Muscle of leg (tissue), 16 donors: ENCODE measurements at places on chromosomes 4 and X. TPM values are rescaled to one million over a fixed set of nuclear protein-coding genes. Genes with fewer than 3 reads are reported as not detected.
A peak's percentile ranks its signal among the peaks of the same experiment; 100 is the strongest.

ENPEP gene
- total RNA-seq = 15.3 TPM

ARHGEF6 gene
- total RNA-seq = 32.4 TPM

DNA sequence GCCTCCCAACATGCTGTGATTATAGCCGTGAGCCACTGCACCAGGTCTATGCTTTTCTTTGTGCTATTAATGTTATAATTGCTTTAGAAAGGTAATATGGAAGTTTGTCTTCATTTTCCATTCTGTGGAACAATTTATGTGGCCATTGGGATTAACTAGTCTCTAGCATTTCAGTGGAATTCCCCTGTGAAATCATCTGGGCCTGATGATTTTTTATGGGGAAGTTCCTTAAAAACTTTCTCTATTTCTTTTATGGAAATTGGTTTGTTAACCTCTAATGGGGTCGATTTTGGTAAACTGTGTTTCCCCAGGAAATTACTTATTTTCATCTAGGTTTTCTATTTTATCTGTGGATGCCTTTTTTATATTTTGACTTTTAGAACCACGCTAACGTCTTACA lies 11.3 kb downstream of the TIMP1 start:
- no peak for DNase-seq

DNA sequence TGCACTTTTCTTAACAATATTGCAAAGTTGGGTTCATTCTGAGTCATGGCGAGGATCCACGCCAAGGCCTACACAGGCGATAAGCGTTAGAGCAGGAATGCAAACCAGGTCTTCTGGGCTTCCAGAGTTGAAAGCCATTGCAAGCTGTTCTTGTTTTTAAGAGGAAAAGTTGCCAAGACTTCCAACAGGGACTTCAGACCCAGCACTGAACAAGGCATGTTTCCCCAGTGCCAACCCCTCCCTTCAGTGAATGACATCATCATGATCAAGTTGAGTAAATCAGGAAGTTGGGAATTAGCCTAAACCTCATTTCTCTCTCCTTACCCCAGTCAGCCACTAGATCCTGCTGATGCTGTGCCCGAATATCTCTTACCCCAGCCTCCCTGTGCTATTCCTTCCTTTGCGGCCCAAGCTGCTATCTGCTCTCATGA lies 355.1 kb downstream of the HS3ST1 start:
- peak; percentile 44 for DNase-seq

CDKL5 gene
- total RNA-seq = 6.1 TPM

BST1 gene
- 5.2 TPM for total RNA-seq

SLITRK2 gene
- 0.31 TPM for total RNA-seq

DNA sequence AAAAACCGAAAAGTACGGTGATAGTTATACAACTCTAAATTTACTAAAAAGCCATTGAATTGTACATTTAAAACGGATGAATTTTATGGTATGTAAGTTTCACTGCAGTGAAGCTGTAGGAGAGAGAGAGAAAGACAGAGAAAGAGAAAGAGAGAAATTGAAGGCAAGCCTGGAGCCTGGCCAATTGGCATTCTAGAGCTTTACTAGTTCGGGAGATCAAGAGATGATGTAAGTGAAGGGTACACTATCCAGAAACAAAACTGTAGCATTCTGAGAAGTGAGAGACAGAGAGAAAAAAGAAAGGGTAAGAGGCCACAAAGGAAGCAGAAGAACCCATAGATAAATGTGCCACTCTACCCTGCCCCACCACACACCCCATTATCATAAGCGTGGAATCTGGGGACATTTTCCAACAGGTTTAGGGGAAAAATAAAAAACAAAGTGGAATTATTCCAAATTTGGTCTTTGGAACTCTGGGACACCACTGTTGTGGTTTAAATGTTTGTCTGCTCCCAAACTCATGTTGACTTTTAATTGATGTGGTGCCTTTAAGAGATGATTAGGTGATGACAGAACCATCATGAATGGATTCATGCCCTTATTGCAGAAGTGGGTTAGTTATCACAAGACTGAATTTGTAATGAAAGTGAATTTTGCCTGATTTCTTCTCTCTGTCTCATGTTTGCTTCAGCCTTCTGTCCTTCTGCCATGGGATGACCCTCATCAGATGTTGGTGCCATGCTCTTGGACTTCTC lies 123.0 kb upstream of the PLS3 start:
- DNase-seq = peak; percentile 26

- peak; percentile 56 for DNase-seq
Observed at GRCh38 chr4:173243917-173244658, 75.5 kb downstream of the GALNT7 start.

CYTL1 gene
- total RNA-seq = 11.0 TPM

TACR3 gene
- total RNA-seq = 5.5 TPM

- peak; percentile 47 for DNase-seq
Observed at GRCh38 chrX:20742106-20742505, 475.4 kb upstream of the RPS6KA3 start.

DNA sequence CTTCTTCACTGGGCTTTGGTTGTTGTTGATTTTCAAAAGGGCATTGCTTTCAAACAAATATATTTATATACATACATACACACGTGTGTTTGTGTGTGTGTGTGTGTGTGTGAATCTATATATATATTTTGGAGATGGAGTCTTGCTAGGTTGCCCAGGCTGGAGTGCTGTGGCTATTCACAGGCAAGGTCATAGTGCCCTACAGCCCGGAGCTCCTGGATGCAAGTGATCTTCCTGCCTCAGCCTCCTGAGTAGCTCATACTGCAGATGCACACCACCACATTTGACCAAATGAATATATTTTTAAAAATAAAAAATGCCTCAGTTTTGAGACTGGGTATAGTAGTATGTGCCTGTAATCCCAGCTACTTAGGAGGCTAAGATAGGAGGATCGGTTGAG lies 34.4 kb downstream of the FRAS1 start:
- DNase-seq = no peak

DNA sequence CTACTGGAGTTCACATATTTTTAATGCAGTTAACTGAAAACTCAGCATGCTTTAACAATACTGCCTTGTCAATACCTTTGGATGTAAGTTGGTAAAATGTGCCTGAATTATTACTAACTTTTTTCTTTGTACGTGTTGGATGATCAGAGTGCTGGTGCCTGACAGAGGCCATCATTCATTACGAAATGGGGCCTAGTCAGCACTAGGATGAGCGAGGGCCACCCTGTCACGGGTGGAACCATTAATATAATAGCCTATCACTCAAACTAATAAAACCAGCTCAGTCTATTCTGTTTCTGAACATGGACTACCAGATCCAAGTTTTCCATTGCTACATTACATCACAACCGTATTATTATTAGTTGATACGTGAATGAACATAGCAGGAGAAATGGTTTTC lies 501.7 kb upstream of the TENM3 start:
- no peak for DNase-seq

DNA sequence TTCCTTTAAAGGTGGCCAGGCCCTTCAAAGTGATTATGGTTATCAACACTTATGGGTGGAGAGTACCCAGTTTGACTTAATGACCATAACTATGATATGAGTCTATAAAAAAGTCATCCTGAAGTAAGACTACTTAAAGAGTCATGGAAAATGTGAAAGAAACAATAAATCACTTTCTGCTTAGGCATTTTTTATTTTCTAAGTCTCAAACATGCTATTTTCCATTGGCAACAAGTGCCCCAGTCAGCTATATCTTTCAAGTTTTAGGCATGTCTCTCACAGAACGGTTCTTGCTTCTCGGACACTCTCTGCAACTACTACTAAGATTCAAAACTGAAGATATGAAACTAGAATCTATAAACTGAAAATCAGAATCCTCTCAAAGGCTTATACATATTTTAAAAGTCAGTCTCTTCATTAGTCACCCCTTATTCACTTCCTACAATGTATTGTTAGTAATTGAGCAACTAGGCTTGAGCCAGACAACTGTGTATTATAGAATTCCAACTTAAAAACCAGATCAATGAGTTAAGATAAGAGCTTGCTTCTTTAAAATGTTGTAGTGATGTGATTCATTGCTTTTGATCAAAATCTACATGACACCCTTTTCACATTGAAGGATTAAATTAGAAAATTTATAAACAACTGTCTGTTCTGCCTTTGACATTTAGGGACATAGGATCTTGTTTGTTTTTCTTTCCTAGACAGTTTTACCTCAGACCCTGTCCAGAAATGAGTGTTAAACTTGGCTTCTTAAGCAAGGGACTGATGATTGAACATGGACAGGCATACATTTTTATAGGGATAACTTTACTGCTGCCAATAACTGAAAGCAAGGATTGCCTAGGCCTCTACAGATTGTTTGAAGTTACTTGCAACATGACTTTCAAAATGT lies 2.9 kb downstream of the ANTXR2 start:
- DNase-seq = peak; percentile 36

GRCh38 chr4:138734746-138735145 lies 280.8 kb upstream of the NOCT start:
- peak; percentile 72 for DNase-seq

- peak; percentile 94 for DNase-seq
Observed at GRCh38 chr4:124936427-124936826, 223.9 kb upstream of the ANKRD50 start.

DNA sequence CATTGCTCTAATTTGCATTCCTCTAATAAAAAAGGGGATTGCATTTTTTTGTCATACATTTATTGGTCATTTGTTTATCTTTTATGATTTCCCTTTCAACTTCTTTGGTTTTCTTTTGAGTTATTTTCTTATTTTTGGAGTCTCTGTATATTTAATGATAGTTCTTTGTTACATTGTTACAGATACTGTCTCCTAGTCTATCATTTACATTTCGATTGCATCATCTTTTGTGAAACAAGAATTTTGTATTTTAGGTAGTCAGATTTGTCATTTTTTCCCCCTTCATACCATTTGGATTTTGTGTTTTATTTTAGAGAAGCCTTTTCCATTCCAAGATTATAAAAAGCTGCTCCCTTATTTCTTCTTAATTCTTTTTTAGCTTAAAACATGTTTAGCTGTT lies 37.1 kb downstream of the SNX25 start:
- DNase-seq = peak; percentile 12

FATE1 gene
- 1.2 TPM for total RNA-seq

- DNase-seq = no peak
Observed at GRCh38 chr4:130178106-130178505, 1082.2 kb downstream of the C4orf33 start.

DNA sequence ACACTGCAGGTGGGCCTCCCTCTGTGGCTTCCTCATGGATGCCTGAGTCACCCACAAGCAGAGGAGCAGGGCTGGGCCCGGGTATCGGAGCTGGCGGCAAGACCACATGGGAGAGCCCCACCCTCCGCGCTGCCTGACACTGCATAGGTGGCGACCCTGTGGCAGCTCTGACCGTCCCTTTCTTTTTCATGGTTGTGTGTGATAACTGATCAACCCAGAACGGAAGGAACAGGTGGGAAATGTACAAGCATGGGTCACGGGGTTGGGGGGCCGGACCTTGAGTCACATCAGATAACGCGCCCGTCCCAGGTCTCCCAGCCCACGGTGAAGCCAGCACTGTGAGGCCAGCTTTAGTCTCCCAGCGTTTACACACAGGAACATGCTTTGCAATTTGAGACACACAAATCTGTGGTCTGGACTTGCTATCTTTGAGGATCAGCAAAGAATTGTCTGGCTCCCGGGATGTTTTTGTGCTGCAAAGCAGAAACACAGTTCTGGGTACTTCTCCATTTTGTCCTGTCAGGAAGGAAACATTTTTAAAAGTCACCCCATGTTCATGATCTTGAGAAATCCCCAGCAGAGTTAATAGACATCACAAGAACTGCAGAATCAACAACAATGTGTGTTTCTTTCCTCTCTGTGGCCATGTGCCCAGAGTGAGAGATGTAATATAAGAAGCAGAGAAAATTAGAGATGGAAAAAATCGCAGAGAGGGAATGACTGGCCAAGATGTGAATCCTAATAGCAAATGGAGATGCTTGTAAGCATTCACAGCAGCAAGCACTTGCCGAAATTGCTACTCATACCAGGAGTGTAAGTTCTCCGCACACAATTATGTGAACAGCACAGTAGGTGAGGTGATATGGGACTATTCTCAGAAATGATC lies 70.1 kb upstream of the CBR4 start:
- DNase-seq = peak; percentile 98

MBNL3 gene
- 9.8 TPM for total RNA-seq

DNA sequence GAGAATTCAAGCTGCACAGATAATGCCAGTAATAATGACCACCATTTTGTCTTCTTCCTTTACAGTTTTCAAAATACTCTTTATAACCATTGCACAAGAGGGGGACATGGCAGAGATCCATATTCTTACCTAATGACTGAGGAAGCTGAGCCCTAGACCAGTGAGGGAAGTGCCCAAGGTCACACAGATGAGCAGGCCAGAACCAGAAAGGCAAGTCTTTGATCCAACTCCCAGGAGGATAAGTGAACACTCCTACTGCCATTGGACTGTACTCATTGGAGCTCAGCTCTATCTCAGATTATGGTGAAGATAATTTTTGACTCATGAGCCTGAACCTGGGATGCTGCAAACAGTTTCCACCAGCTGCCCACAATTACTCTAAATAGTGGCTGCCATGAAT lies 28.6 kb downstream of the AMER1 start:
- no peak for DNase-seq

SLC7A11 gene
- 0.93 TPM for total RNA-seq

DNA sequence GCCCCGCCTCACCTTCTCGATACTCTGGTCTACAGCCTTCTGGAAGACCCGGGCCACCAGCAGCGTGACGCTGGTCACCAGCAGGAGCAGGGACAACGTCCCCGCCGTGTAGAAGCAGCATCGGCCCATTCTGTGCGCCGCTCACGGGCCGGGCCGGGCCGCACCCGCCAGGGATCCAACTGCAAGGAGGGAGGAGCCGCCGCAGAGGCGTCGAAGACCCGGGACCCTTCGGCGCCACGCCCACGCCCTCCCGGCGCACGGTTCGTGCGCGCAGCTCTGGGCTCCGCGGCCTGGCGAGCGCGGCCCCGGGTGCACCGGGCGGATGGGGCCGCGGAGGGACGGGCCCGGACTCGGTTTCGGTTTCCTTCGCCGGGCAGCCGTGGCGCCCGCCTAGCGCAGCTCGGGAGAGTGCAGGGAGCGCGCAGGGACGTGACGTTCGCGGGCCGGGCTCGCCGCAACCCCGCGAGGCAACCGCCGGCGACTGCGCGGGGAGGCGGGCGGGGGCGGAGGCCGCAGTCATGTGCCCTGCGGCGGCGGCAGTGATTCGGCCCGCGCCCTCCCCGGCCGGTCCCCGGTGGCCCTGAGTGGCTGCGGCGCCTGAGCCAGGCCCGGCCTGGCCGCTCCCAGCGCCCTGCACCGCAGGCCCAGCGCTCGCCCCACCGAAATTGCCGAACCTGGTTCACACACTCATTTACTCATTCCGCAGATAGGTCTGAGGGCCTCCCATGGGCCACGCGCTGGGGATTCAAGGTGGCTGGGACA lies at the start of gene SCARB2:
TSS of gene SCARB2 (minus strand) at position 410 of the 762 bp plus-strand sequence. CDS start at position 129, 281 bp downstream.
- peak; percentile 94 for DNase-seq
